CD4-positive, alpha-beta T cell treated with Interferon gamma for 1 hour (primary cell): ENCODE measurements at places on chromosomes 13 and 19.

DNA sequence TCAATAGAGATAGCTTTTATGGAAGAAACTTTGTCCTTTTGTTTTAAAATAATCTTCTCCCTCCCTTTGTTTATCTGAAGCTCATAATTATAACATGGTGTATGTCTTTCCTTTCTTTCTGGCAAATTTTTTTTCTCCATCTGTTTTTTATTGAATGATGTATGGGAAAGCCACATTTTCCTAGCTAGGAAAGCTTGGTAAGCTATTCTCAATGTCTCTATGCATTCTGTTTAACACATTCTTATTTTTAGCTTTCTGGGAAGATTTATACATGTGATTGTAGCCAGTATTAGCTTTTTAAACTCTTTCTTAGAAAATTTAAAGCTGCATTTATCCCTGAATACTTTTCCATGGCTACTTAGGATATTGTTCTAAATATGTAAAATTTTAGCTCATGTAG, 124.9 kb upstream of the CSNK1A1L start:
- DNase-seq: no peak

- no peak for DNase-seq
Measured at GRCh38 chr13:113017506-113018215, 48.6 kb downstream of the MCF2L start.

- DNase-seq: no peak
Measured at GRCh38 chr19:51448411-51449016, 9.7 kb downstream of the SIGLEC8 start.

DNA sequence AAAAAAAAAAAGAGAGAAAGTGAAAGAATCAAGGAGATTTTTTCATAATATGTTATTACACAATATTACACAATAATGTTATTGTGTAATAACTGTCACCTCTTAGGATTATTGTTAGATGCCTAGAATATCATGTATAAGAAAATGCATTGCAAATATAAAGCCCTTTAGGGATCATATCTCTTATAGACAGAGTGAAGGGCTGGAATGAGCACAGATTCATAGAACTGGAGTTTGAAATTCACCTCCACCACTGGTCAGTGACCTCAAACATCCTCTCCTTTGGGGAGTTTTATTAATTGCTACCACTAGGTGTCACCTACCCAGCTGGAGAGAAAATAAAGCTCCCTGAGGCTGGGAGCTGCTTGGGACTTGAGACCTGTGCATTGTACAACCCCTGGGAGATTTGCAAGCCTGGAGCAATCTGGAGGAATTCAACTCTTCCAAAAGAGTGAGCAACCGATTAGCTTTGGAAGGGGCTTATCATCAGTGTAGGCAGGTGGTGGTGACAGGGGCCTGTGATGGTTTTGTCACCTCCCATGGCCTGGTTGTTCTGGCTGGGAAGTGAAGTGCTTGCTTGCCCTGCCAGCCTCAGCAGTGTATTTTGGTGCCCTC, 30.3 kb upstream of the FRY start:
- DNase-seq: peak; percentile 7

- no peak for DNase-seq
Measured at GRCh38 chr19:34269081-34269480, 14.7 kb downstream of the GARRE1 start.

DNA sequence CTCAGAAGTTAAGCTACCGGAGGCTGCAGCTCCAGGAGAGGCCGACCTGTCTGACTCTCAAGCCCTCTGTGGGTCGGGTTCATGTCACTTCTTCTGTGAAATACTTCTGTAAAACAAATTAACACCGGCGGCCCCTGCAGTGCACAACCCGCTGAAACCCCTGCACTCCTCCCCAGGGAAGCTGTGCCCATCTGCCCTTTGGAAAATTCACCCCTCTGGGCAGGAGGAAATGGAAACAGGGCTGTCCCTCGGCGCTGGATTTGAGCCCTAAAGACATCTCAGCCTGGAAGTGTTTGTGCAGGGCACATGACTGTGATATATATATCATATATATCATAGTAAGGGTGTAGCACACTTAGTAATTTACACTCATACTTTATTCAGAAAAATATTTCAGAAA, 415.3 kb downstream of the IRS2 start:
- DNase-seq: no peak

DNA sequence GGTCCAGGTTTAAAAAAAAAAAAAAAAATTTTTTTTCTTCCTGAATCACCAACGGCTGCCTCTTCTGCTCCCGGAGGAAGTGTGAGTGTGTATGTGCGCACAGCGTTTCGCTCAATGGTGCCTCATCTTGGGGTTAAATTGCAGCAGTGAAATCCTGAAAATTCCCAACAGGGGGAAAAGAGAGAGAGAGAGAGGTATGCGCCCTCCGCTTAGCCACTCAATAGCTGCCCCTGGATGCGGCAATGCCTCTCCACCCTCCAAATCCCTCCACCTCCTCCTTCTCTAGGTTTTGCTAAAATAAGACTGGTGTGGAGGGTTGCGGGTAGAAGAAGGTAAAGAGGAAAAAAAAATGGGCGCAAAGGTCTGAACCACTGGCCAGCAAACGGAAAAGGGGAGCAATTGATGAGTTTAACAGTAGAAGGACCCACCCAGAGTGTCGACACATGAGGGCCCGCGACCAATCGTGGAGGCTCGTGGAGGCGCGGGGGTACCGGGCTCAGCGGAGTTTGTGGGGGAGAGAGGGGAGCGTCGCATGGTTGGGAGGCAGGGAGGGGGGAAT, 853 bp upstream of the CACNA1A start:
- DNase-seq: no peak

DNA sequence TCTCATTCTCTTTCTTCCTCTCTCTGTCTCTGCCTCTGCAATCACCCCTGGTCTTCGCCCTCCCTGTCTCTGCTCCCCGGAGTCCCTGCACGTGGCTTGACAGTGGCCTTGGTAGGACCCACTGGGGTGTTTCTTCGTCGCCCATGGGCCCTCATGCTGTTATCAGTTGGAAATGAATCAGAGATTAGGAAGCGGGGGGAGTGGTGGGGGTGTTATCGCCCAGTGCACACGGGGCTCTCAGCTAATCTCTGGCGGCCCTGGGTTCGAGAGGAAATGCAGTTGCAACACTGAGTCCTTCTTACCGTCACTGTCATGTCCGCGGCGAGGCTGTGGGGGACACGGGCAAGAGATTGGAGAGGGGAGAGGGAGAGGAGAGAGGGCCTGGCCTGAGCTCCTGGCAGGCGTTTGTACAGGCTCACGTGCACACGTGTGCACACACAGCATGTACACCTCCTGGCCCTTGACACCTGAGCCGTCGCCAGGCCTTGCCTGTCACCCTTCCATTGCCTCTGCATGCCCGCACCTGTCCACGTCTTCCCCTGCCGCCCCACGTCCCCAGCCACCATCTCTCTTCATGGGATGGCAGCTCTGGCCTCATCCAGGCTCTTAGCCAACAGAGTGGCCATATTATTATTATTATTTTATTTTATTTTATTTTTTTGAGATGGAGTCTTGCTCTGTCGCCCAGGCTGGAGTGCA, 37.8 kb upstream of the SLC7A10 start:
- DNase-seq: no peak

DNA sequence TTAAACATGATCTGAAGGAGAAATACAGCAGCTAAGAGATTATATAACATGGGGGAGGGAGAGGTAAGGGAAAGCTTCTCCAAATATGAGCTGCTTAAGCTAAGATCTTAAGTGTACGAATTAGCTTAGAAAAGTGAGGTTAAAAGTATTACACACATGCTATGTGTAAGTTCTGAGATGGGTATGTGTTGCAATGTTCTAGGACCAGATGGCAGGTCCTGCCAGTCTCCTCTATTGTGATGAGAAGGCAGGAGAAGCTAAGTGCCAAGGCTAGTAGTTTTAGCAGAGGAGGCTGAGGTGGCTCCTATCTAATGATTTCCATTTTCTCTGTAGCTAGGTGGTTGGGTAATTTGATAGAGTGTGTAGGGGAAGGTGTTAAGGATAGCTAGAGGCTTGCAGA, 57.6 kb downstream of the MICU2 start:
- no peak for DNase-seq

- DNase-seq: no peak
Measured at GRCh38 chr13:89163096-89163495, 1491.9 kb downstream of the SLITRK5 start.

GRCh38 chr13:50730496-50731351, 112.8 kb downstream of the DLEU7 start:
- DNase-seq: no peak

GRCh38 chr13:27952876-27953675, 16.0 kb downstream of the CDX2 start:
- no peak for DNase-seq

DNA sequence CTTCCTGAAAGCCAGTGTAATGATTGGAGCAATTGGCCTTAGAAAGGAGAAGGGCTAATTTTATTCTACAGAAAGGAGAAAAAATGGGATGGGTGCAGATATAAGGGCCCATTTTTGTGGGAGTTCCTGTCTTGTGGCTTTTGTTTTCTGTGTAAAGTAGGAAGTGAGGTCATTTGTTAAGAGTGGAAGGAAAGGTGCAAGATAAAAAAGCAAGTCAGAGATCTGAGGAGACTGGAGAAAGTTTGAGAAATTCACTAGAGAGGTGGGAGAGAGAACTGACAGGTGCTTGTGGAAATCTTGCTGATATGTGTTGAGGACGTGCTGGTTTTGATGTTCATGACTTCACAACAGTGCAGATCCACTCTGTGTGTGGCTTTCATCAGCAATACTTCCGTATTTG, 349.4 kb downstream of the DLEU7 start:
- no peak for DNase-seq

GRCh38 chr19:56139847-56140582, 1.1 kb upstream of the ZNF444 start:
- no peak for DNase-seq

- DNase-seq: peak; percentile 74
Measured at GRCh38 chr19:35442091-35442490, 6.0 kb upstream of the FFAR2 start.

GRCh38 chr13:45332831-45333219, 8.2 kb downstream of the TPT1 start:
- DNase-seq: no peak

DNA sequence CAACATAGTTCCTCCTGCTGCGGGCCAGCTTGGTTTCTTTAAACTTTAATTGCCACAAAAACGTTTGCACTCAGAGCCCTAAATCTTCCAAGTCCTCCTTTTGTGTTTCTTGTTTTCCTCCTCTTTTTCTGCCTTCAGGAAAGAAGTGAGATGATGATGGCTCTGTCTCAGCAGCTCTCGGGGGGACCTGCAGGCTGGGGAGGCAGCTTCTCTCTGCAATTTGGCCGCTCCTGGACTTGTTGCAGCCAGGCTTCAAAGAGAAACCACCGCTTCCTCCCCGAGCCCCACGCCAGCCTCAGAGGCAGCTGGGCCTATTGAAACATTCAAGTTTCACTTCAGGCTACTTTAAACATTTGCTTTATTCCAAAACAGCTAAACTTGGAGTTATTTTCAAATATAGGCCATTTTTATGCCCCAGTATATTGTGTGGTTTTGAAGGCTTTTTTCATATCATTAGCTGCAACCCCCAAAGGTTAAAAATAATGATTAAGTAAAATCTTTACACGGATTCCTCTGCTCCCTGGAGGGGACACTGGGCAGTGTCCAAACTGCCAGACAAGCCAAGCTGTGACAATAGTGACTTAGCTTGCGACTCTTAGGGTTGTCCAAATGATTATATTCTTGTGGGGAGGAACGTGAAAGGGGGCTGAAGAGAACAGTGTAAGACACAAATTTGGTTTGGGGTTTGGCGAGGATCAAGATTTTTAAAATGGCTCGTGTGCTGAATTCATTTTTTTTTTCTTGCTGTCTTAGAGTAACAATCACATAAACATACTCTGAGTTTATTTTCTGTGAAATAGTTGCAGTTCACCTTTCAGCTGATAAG, 330.8 kb downstream of the DLEU7 start:
- peak; percentile 48 for DNase-seq

DNA sequence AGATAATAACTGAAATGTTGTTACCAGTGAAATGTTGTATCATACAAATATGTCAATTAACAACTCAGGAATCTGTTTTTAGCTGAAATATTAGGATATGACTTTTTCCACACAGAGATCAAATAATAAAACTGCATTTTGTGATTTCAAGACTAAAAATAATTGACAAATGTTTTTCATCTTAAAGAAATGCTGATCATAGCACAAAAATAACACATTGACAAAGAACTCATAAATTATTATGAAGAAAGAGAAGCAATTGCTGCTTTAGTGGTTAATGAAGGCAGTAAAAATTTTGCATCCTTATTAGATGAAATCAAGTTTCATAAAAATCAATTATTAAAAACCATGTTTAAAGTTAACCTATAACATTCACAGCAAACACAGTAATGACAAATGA, 1417.3 kb downstream of the OLFM4 start:
- no peak for DNase-seq

- DNase-seq: no peak
Measured at GRCh38 chr19:50275577-50276368, 53.4 kb downstream of the KCNC3 start.

GRCh38 chr13:102914339-102914930, 68.6 kb downstream of the ERCC5 start:
- no peak for DNase-seq

DNA sequence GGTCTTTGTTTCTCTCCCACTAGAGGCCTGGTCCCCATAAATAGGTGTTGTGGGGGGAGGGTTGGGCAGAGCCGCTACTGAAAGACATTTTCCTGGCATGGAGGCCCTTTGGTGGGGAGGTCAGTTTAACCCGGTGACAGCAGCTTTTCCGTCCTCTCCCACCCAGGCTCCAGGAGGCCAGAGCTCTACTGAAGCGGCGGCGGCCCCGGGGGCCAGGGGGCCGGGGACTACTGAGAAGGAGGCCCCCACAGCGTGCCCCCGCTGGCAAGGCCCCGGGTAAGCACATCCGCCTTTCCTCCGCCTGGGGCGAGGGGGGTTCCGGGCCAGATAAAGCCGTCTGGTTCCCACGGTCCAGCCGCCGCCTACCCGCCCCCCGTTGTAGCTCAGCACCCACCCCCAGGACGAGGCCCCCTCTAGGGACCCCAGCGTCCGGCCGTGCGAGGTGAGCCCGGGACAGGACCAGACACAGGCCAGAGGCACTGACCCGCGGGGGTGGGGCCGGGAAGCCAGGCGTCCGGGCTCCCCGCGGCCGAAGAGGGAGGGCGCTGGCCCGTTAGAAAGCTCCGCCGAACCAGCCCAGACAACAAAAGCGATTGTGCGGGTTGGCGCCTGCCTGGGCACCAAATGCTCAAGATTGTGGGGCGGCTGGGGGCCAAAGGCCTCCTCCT, 1.1 kb upstream of the LTBP4 start:
- DNase-seq: no peak

- DNase-seq: no peak
Measured at GRCh38 chr13:47081246-47081645, 184.4 kb upstream of the HTR2A start.

- no peak for DNase-seq
Measured at GRCh38 chr19:11465600-11465999, 15.2 kb downstream of the ELAVL3 start.

DNA sequence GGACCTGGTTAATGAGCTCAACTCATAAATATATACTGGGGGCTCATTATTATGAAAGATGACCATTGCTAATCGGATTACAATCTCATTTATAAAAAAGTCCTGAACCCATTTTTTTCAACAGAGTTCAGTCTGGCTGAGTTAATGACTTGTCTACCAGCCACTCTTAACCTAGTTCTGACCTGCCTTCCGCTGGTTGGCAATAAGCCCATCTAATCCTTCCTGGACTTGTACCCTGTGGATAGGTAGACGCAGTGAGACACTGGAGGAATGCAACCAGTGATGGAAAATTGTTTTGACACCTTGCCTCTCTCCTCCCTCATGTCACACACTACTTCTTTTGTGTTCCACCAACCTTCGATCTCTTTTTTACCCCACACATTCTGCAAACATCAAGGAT, 279.9 kb downstream of the FOXO1 start:
- DNase-seq: no peak
